ENCODE measurements at places on chromosomes 4 and X.

GRCh38 chrX:109859651-109860050, 126.6 kb upstream of the ACSL4 start:
- DNase-seq: no peak

GRCh38 chrX:13906093-13906492, 89.2 kb upstream of the GPM6B start:
- DNase-seq: no peak

GRCh38 chr4:151485541-151486131, 76.7 kb downstream of the FHIP1A start:
- peak; percentile 70 for DNase-seq

GRCh38 chr4:24226667-24227066, 336.8 kb upstream of the PPARGC1A start:
- DNase-seq: no peak

DNA sequence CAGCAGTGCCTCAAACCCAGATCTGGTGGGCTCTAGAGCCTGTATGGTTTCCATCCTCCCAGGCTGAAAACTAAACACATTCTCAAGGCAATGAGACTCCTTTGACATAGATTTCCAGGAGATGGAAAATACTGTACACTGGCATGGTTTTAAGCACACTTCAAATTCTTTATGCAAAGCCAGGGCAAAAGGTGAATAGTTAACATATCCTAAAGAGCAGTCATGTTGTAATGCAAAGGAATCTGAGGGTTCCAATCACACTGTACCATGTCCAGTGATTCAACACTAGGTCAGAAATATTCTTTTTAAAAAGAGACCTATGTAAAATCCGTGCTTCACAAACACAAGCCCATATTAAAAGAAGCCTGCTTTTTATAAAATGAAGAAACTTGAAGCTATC, 195.3 kb downstream of the QDPR start:
- DNase-seq: peak; percentile 40

DNA sequence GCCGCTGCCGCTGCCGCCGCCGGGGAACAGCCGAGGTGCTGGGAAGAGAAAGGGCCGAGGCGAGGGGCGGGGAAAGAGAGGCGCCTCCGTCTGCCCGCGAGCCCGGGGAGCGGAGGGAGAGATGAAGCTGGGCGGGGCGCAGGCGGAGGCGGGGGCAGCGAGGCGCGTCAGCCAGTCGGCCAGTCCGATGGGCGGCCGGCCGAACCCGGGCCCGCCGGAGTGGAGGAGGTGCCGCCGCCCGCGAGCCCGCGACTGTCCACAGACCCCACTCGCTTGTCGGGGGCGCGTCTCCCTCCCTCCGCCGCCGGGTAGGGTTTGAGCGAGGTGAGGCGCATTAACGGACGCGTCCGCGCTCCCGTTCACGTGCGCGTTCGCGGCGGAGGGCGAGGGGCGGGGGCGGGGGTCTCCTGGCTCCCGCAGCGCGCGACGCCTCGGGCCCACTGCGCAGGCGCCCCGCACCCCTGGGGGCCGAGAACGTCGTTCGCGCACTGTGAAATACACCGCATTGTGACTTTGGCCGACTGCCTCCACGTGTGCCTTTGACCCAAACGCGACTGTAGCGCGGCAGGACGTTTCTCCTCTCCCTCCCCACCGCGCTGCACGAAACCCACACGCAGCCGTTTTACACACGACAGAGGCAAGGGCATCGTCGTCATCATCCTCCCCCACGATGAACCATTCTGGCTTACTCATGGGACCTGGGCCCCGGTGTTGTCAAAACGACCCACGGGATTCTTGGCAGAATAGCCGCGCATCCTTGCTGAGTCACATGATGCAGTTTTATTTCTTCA, at the start of gene NUDT11:
NUDT11 (minus strand) TSS at position 92 of the 791 bp plus-strand sequence. CDS start 148 bp downstream, outside the sequence.
- DNase-seq: no peak

GRCh38 chrX:31320740-31321139, 248.9 kb upstream of the FTHL17 start:
- DNase-seq: no peak

DNA sequence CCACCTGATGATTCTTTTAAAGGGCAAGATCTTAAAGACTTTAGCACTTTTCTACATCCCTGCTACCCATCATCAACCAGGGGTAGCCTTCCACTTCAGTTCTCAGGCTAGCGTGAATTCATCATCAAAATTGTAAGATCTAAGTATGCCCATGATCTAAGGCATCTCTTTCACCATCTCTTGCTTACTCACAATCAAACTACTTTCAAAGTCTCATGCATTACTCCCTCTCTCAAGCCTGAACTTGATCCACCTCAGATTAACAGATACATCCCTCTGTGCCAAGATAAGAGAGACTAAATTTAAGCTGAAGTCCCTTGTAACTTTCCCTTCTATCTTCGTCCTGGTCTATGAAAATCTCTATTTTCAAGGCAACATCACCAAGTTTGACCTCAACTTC, 62.8 kb downstream of the DHX15 start:
- no peak for DNase-seq

DNA sequence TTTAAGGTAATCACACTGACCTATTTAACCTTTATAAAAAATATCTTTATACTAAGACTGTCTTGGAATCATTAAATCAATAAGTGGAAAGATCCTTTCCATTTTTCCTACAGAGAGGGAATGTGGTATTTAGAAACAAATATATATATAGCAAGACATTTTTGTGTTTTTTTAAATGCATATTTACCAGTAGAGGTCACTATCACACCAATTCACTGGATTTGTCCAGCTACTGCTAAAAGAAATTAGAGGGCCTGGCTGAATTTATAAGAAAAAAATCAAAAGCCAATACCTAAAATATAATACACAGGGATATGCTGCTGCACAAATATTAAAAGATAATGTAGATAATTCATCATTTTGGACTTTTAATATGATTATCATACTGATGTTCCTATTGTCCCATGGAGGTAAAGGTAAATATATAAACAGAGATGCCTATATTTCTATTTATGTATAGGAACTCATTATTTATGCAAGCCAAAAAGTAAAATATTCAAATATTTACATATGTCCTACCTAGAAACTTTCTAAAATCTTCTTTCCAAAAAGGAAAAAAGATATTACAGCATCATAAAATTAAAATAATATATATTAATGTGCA, 69.5 kb downstream of the PDE5A start:
- DNase-seq: peak; percentile 24

DNA sequence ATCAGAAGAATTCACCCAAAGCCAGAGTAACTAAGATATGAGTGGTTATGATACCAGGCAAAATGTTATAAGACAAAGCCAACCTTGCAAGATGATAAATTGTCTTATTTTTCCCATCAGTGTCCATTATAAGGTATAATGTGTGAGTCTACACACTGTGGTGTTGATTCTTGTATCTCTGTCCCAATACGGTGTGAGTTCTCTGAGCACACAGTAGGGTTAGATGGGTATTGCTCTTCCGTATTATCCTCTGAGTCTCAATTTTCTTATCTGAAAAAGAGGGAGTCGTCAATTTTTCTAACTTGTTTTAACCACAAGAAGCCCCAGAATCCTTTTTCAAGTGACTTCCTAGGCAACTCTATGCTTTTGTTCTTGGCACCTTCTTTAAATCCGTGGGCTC, 69.9 kb downstream of the HMGB2 start:
- DNase-seq: no peak

DNA sequence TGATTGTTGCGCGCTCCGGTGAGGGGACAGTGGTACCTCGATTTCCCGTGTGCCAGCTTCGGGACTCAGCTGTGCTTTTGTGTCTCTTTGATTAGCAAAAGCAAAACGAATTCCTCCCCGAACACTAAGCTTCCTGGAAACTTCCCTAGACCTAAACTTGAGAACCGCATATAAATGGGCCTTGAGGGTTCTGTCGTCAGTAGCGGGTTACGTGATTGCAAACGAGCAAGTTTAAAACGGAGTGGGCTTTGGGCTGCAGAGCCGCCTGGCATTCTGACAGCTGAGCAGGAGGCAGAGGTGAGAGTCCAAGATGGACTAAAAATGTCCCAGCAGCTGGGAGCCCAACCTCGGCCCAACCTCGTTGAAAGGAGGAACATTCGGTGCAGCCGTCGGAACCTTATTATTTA, 1.2 kb upstream of the TAPT1 start:
- DNase-seq: no peak

DNA sequence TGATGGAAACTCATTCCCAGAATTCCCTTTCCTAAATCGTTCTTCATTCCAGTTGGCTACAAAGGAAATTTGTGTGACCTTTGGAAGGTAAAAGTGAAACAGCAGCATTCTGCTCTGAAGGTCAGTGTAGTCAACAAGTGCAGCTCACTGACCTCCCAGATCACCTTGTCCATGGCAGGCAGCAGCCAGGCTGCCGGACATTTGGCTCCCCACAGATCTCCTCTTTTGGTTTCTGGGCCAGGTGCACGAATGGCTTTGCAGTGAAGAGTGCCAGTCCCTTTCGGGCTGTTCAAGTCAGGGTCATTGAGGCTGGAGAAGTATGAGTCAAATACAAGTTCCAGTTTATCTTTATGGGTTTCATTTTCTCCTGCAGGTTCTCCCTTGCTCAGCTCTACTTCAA, 14.3 kb downstream of the GPRIN3 start:
- no peak for DNase-seq

- peak; percentile 55 for DNase-seq
These were observed 399.0 kb downstream of the PABPC4L start for GRCh38 chr4:133802359-133803140.

DNA sequence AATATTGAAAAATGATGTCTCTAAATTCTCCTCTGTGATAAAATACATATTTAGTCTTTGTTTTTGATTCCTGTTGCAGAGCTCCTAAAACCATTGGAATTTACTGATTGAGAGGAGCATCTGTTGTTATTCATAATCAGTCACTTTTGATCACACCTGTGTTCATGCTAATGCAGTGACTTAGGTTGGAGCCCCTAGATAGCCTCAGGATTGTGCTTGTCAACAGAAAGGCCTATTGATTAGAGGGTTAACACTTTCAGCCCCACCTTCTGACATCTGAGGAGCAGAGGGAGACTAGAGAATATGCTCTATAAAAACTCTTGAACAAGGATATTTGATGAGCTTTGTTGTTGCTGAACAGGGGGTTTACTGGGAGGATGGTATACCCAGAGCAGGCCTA, 409.5 kb upstream of the ADGRL3 start:
- no peak for DNase-seq

- no peak for DNase-seq
These were observed 56.7 kb downstream of the PROM1 start for GRCh38 chr4:16027114-16027513.

- DNase-seq: no peak
These were observed 13.6 kb downstream of the CHST7 start for GRCh38 chrX:46587158-46587557.

DNA sequence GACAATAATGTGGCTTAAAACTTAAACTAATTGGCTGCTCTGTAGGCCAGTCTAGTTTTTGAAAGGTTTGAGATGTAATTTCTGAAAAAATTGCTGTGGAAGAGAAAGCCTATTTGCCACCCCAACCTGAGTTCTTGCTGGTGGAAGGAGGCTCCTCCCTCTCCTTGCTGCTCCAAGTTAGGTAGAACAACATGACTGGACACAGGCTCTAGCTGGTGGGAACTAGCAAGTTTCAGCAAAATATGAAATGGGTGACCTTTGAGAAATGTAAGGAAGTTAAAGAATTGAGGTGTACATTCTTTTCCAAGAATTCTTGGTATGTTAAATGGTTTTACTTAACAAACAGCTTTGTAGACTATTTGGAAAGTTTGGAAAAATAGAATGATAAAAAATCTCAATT, 8.0 kb downstream of the RPL34 start:
- DNase-seq: no peak

DNA sequence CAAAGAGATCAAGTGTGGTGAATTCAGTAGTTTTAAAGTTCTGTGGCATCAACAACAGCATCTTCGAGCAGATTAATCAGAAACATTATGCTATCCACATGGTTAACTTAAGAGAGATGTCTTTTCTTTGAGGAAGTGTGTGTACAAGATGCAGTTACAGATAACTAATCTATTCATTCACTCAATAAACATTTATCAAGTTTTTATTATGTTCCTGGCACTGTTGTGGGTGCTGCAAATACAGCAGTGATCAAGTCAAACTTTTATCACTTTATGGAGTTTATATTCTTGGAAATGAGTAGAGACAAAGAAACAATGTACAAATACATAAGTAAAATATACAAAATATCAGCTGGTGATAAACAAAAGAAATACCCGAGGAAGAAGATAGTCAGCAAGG, 66.4 kb downstream of the ATOH1 start:
- DNase-seq: no peak

DNA sequence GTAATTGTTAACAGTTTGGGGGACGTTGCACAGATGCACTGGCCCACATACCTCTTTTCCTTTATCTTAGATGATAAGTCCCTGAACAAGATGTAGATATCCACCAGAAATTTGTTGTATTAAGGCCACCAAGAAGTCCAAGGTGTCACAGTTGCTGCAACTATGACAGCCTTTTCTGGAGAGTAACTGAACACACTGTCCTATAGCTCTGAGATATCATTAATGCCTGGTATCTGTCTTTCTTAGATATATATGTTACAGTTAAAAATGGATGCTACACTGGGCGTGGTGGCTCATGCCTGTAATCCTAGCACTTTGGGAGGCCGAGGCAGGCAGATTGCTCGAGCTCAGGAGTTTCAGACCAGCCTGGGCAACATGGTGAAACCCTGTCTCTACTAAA, 77.8 kb upstream of the PRDX4 start:
- DNase-seq: no peak

- no peak for DNase-seq
These were observed 474.8 kb downstream of the PCDH10 start for GRCh38 chr4:133623847-133624246.

DNA sequence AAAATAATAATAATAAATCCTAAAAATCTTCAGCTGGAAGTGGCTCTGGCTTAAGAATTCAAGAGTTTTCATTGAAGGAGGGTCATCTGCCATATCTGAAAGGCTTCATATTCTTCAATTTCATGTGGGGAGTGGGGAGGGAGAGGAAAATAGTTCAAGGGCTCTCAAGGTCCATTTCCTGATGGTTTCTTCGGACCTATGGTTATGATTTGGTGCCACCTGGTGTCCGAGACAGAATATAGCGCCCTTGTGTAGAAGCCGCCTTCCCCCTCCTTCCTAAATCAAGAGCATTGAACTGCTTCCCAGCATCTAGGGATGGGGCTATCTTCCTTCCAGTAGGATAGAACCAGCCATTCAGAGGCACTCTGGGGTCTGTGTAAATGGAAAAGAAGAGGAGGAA, 34.3 kb downstream of the NLGN3 start:
- DNase-seq: peak; percentile 27

DNA sequence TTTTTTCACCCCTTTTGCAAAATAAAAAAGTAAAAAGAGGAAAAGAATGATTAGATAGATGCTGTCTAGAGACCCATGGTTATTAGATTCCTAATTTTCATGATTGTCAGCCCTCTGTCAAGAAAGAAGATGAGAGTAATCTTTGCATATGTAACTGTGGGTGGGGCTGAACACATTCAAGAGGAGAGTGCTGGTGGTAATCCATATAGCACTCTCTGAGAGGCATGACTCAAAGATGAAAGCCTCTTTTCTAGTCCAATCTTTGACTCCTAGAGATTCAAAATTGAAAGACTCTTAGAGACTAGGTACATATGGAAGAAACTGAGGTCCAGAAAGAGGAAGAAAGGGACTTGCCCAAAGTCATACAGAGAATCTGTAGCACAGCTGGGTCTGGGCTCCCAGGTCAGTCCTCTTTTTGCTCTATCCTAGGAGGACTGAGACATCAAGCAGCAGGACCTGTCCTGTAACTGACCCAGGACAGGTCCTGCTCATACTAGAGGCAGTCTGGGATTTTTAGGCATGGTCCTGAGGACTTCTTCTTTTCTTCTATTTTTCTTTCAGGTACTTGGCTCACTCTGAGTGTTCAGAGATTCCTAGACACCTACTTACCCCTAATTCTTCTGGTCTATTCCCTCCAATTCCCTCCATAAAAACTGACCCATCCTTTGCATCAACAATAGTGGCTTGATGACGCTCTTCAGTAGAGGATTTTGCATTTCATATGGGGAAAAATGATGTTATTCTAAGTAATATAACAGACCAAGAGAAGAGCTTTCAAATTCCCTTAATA, 23.8 kb downstream of the VSIG4 start:
- no peak for DNase-seq
